Retinal pigment epithelial cell (primary cell): ENCODE measurements at places on chromosomes 4 and X.

DNA sequence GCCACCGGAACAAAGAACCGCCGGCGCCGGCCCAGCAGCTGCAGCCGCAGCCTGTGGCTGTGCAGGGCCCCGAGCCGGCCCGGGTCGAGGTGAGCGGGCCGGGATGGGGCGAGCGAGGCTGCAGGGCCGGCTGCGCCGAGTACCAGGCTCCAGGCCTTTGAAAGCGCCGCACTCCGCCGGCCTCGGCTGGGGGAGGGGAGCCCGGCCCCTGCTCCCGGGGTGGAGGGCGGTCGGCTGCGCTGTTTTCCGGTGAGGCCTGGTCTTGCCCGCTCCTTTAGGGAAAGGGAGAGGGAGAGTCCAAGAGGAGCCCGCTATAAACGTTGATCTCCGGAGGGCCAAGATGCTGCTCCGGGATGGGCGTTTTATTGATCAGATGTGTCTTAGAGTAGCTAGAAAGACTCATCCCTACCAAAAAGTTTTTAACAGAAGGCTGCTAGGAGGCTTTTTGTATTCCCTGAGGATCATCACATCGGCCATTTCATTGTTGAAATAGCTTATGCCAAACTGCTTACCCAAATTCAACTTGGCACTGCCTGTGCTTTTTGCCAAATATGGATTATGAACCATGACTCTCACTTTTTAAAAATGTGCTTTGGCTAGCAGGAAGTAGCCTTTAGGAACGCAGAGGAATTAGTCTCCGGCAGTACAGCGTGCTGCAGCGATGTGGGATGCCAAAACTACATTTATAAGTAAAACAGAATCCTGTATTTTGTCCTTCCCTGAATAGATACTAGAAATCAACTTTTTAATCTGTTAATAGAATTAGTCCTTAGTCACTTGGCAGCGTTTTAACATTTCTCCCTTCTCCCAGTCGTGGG is 760 bp downstream of the TMEM165 start:
- DNase-seq: no peak

GRCh38 chrX:131789664-131790063 is 233.4 kb upstream of the STK26 start:
- no peak for DNase-seq

- DNase-seq: no peak
Observed at GRCh38 chrX:77962068-77962902, 7.2 kb downstream of the PGAM4 start.

- DNase-seq: no peak
Observed at GRCh38 chrX:104392350-104392749, 137.6 kb upstream of the ESX1 start.
